Activated T-cell treated with anti-CD3 and anti-CD28 coated beads, Interleukin-2, amount 50 U/mL, for 1 hour (primary cell): ENCODE measurements at places on chromosomes 6 and 20.

DNA sequence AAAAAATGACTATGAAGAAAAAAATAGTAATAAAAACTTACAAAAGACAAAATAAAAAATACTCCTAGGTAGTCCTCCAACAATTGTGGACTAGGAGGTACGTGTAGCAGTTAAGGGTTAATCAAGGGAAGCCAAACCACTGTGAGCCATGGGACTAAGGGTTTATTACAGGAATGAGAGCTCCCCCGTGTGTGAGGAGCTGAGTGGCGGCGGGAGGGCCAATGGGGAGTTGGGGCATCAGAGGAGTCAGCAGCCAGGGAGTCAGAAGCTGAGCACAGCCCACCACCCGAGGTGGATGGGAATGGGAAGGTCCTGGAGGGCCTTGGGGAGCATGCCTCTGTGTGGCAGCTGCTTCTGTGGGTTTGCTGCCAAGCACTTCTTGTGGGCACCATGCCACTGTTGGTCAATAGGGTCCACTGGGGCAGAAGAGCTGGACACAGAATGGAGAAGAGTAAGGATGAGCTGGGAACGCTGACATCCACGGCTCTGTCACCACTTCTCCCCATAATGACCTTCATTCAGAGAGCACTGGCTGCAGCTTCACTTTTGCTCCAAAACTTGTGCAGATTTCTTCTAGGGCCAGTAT, 373.3 kb downstream of the CDKAL1 start:
- no peak for DNase-seq

GRCh38 chr6:21501021-21501354, 92.6 kb upstream of the SOX4 start:
- DNase-seq = no peak

GRCh38 chr6:40353197-40353966, 233.8 kb downstream of the LRFN2 start:
- DNase-seq = no peak

DNA sequence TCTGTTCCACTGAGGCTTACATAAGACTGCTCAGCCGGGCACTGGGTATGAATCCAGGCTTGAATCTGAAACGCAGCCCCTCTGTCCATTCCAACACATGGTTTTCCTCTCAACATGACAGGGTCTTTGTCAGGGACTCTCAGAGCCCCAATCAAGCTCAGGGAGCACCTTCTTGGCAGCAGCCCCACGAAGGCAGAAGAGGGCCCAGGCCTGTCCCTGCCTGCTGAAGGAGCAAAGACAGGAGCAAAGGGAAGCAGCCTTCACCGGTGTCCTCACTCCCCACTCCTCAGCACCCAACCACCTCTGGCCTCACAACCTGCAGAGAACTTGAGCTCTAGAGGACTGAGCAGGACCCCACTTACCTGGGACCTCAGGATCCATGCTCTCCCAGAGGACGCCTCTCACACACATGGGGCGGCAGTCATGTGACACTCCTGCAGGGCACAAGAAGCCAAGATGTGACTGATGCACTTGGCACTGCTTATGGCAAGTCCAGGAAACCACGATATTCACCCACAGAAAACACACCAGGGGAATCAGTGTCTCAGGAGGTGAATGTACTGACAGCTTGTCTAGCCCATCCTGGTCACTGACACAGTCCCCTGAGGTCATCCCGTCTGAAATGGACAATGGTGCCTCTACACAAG, 4.3 kb downstream of the SNHG17 start:
- DNase-seq = no peak

DNA sequence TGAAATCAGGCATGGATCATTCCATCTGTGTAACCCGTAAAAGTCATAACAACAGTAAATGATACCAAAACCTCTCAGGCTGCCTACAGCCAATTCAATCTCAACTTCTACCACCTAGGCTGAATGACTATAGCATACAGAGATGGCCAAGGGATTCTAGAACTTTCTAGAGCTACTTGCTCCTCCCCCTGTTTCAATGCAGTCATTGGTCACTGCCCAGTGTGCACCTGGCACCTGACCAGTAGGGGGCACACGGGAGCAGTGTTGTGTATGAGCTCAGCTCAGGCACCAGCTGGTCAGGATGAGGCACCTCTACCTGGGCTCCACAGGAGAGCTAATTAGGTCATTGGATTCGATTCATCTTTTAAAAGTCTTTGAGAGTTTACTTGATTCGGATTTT, 86.2 kb downstream of the PLEKHG1 start:
- peak; percentile 37 for DNase-seq

DNA sequence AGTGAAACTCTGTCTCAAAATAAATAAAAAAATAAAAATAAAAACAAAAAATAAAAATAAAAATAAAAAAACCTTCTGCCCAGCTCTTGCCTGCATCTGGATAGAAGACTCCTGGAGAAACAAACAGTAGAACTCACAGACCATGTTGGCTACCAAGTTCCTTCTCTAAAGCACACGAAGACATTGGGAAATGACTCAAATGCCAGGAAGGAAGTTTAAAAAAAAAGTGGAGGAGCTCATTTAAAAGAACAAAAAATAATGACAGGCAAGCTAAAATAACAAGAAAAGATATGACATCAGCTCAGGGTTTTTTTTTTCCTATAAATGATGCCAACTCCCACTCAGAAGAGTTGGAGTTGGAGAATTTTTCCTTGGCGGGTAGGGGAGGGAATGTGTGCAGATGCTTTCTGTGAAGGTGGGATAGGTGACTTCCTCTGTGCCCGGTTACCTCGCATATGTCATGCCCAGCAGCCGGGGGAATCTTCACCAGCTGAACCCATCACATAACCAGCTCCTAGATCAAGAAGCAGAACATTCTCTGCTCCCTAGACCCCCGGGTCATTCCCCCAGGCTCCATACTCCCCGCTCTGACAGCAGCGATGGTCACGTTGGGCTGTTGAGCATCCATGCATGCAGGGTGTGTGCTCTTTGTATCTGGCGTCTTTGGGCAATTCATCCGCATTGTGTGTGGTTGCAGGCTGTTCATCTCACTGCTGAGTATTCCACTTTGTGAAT, 17.3 kb upstream of the CD93 start:
- DNase-seq = no peak

- DNase-seq = no peak
Measured at GRCh38 chr20:25508083-25508770, 77.1 kb downstream of the NINL start.

- no peak for DNase-seq
Measured at GRCh38 chr6:33693186-33694105, 18.1 kb downstream of the UQCC2 start.

DNA sequence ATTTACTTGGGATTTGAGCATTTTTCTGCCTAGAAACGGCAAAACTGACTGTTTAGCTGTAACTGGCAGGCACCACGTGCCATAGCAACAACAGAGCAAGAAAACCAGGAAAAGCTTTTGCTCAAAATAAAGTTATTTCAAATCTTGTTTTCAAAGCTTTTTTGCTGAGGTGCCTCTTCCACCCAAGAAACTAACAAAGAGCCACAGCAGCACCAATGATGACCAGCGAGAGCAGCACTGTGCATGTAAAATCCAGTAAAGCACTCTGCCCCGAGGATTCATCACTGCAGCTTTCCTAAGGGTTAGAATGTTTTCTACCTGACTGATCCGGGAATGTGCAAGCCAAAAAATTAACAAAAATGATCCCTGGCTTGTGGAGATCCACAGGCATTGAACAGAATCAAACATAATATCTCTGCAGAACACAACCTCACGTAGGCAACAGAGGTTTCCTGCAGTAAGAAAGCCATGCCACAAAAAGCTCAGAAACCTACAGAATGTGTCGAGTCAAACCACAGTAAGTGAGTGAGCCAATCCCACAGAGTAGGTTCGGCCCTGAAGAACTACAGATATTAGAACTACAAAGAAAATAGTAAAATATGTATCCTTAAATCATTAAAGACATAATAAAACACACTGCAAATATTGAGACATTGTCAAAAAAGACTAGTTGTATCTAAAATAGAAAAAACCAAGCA, 7.4 kb upstream of the ULBP3 start:
- no peak for DNase-seq

DNA sequence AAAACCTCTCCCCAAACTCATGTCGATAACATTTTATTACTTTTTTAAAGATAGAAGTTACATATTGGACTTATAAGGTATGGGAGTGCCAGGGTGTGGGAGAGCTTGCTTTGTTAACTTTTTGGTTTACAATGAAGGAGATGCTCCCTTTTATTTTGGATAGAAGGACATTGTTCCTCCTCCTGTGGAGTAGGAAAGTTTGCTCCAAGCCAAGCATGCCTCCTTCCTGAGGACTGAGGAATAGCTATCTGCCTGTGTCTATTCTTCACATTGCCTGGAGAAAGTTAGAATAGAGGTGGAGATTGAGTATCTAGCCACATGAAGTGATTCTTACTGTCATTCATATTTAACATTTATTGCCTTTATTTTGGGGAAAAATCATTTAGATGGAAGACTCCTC, 71.9 kb downstream of the EYA4 start:
- no peak for DNase-seq

DNA sequence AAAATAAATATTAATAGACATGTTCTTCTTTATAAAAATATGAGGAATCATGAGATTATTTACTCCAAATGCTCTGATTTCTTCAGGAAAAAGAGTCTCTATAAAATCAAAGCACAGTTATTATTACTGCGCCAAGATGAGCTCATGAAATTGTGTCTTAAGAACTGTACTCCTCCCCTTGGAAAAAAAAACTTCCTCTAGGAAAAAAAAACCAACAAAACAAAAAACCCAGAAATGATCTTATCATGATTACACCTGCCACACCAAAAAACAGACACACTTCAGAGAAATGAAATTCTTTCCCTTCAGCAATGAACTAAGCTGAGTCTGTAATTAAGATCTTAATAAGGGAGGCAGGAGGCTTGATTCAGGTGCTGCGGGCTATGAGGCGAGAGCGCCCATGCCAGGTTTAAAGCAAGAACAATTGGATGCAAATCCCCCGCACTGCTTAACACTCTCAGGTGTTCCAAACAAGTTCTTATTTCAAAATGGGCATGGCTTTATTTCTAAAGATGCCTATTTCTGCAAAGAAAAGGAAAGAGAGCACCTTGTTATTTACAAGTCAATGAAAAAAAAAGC, 9.1 kb downstream of the NEDD9 start:
- DNase-seq = no peak

- DNase-seq = no peak
Measured at GRCh38 chr6:154865291-154865690, 129.8 kb upstream of the TIAM2 start.

DNA sequence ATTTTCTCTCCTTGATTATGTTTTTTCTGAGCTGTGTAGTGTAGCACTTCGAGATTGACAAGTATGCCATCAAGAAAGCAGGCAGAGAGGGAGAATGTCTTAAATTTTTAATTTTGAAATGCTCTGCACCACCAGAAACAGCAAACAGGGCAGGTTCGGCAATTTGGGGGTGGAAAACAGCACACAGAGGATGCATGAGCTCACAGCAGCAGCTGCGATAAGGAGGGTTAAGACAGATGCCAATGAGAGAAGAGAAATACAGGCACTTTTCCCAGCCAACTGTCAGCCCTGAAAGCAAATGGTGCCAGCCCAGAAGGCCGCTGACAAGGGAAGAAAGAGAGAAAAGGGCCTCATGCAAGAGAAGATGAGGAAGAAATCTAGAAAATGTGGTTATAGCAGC, 15.1 kb upstream of the SNRPB2 start:
- DNase-seq = no peak

DNA sequence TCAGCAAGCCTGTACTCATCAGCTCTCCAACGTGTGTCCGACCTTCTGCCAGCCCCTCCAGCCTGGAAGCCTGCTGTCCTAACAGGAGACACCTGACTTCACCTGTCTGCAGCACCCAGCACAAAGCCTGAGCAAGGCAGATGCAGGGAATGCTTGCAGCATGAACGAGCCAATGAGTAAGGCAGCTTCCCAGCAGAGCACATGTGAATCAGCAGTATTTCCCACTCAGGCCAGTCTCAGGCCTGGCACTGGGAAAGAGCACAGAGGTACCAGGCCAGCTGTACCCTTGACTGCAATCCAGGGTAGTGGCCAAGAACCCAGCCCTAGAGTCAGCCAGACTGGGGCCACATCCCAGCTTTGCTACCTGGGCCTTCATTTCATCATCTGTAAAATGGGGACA, 120.8 kb downstream of the MAFB start:
- no peak for DNase-seq

DNA sequence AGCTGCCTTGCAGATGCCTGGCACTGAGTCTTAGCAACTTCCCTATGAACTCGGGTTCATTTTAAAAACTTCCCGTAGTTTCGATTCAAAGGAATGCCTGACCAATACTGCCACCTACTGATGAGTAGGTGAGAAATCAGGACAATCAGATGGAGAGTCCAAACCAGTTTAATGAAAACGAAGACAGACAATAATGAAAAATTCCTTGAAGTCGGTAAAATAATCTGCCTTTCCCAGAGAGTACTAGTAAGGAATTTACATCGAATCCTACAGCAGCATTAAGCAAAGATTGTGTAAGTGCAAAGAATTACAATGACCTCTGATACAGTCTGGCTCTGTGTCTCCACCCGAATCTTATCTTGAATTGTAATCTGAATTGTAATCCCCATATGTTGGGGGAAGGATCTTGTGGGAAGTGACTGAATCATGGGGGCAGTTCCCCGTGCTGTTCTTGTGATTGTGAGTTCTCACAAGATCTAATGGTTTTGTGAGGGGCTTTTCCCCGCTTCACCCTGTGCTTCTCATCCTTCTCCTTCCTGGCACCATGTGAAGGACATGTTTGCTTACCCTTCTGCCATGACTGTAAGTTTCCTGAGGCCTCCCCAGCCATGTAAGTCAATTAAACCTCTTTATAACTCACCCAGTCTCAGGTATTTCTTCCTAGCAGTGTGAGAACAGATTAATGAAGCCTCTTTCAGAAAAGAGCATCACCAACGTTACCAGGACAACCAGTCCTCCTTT, 134.4 kb downstream of the ARHGAP18 start:
- DNase-seq = no peak

DNA sequence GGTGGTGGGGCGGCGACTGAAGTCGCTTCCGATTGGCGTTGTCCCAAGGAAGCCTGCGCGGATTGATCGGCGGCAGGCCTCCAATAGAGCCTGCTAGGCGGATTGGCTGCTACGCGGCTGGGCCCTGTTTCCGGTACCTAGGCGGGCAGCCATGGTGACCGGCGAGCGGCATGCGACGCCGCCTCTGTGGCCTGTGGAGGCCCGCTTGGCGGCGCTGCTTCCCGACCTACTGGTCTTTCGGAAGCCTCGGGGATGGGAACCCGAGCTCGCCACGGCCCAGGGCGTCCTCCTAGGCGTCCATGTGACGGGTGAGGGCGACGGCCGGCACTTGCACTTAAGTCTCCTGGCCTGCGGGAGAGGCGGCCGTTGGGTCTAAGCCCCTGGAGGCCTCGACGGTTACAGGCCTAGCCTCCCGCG, 28.1 kb downstream of the NFYA start:
- DNase-seq = no peak

DNA sequence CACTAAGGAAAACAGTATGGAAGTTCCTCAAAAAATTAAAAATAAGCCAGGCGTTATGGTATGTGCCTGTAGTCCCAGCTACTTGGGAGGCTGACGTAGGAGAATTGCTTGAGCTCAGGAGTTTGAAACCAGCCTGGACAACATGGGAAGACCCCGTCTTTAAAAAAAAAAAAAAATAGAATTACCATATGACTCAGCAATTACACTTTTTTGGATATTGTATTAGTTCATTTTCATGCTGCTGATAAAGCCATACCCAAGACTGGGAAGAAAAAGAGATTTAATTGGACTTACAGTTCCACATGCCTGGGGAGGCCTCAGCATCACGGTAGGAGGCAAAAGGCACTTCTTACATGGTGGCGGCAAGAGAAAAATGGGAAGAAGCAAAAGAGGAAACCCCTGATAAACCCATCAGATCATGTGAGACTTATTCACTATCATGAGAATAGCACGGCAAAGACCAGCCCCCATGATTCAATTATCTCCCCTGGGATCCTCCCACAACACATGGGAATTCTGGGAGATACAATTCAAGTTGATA, 10.8 kb upstream of the SMIM29 start:
- DNase-seq = no peak
